SHP77 treated with DMSO at 0.1 percent for 48 hours (cell line): ENCODE measurements at places on chromosomes 6 and 20.

GRCh38 chr6:77456531-77457248 lies 6.6 kb downstream of the HTR1B start:
- DNase-seq = no peak

DNA sequence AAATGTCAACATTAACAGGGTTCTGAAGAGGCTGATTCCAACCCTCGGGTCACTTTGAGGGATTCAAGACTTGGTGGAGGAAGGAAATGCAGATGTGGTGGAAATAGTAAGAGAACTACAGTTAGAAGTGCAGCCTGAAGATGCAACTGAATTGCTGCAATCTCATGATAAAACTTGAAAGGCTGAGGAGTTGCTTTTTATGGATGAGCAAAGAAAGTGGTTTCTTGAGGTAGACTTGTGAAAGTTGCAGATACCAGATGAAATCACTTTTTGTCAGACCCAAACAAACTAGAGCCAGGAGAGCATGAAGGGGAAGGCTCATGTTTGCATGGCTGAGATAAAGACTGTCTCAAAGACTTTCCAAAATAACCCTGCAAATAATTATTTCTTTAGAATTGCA lies 16.2 kb downstream of the ANKRD6 start:
- no peak for DNase-seq

DNA sequence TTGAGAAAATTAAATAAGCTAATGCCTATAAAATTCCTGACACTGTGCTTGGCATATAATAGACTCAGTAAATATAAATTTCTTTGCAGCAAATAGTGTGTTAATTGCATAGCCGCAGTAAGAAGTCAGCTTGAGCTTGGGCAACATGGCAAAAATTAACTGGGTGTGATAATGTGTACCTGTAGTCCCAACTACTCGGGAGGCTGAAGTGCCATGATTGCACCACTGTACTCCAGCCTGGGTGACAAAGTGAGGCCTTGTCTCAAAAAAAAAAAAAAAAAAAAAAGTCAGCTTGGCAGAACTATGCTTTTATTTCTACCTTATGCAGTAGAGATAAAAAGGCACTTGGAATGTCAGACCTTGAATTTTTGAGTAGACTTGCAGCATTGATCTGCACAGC lies 121.8 kb downstream of the AKAP7 start:
- DNase-seq = no peak

GRCh38 chr6:126252154-126252553 lies 87.8 kb upstream of the CENPW start:
- no peak for DNase-seq

GRCh38 chr6:87333591-87334181 lies 4.6 kb upstream of the GJB7 start:
- DNase-seq = no peak

DNA sequence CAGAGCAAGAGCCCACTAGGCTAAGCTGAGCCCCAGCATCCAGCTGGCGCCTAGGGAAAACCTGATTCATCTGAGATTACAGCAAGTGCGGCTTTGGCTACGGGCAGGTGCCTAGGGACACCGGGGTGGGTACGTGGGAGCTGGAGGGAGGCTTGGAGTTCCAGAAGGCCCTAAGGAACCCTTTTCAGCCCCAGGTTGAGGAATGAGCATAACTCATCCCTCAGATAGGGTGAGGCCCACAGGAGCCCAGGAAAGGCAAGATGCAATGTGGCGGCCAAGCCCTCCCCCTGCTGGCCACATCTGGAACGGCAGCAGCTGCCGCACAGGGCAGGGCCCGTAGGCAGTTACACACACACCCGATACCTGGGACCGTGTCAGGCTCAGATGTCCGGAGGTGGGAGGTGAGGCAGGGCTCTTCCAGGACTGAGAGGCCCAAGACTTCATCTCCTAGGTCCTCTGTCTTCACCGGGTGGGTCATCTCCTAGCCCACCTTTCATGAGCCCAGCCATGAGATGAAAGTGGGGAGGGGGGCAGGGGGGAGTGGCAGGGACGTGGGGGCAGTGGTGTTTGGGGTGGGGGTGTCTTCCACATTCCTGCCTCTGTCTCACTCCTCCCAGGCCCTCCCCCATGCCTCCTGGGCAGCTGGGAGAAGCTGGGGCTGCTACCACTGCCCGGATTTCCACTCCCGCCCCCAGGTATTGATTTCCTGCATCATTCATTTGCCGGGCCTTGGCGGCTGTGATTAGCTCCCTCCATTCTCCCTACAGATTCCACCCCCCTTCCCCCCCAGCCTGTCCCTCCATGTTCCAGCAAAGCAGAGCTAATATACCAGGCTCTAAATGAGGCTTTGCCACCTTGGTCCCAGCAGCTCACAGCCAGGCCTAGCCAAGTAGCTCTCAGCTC lies 5.5 kb downstream of the MDGA1 start:
- DNase-seq = no peak
